ENCODE measurements at places on chromosomes 12 and 14. TPM values are rescaled to one million over a fixed set of nuclear protein-coding genes. Genes with fewer than 3 reads are reported as not detected.

GRCh38 chr14:24147761-24148428, 597 bp downstream of the RNF31 start:
- H3K27ac ChIP-seq: peak overlapping the region; percentile 85
- DNase-seq: no peak
- peaks cover 79% of the 10 kb centered on the region for H3K36me3 ChIP-seq
- peak overlapping the region; percentile 100 for H3K4me3 ChIP-seq
- H3K4me1 ChIP-seq: peaks cover 65% of the 10 kb centered on the region
- H3K27me3 ChIP-seq: no peaks in the 10 kb centered on the region

GRCh38 chr12:50246197-50246865, 37.0 kb downstream of the LIMA1 start:
- peaks cover 23% of the 10 kb centered on the region for H3K4me1 ChIP-seq
- peak overlapping the region; percentile 1 for H3K27ac ChIP-seq
- H3K36me3 ChIP-seq: peaks cover 4% of the 10 kb centered on the region
- DNase-seq: no peak

DNA sequence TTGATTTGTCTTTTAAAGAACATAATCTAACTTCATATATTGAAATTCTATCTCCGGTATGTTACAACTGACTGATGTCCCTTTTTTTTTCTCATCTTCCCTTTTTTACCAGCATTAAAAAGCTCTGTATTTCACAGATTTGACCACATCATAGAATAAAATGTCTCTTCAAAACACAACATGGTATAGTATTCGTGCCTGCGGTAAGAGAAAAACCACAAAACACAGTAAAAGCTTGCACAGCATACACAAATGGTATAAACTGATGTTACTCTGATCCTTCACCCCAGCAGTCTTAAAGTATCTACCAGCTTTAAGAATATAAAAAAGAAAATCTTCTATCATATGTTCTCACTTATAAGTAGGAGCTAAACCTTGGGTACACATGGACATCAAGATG, 83.4 kb downstream of the HECTD1 start:
- peak overlapping the region; percentile 15 for H3K4me3 ChIP-seq
- H3K27ac ChIP-seq: peak overlapping the region; percentile 51
- peaks cover 47% of the 10 kb centered on the region for H3K4me1 ChIP-seq
- H3K27me3 ChIP-seq: no peaks in the 10 kb centered on the region
- H3K36me3 ChIP-seq: peaks cover 58% of the 10 kb centered on the region

DNA sequence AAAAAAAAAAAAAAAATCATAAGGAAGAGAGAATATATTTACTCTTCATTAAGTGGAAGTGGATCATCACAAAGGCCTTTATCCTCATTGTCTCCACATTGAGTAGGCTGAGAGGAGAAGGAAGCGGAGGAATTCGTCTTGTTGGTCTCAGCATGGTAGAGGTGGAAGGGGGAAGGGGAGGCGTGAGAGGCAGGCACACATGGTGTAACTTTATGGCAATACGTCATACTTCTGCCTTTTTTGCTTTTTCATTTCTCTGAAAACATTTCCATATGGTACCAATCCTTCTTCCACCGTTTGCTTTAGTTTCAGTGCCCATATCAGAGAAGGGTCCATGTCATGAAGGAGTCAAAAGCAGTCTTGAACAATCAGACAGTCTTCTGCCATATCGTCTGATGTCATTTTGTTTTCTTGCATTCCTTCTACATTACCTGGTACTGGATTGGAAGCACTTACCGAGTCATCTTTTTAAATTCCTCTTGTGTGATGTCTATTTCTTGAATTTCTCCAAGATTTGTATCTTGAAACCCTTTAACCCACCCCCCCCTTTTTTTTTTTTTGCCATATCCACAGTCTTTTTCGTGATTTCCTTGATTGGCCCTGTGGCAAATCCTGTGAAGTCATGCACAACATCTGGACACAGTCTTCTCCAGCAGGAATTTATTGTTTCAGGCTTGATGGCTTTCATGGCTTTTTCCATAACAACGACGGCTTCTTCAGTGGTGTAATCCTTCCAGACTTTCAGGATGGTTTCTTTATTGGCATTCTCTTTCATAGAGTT, 8.9 kb downstream of the FUT8 start:
- no peak overlapping the region for H3K27ac ChIP-seq
- H3K27me3 ChIP-seq: no peaks in the 10 kb centered on the region
- H3K4me3 ChIP-seq: no peak overlapping the region

- H3K4me3 ChIP-seq: no peak overlapping the region
- DNase-seq: no peak
- no peaks in the 10 kb centered on the region for H3K4me1 ChIP-seq
- H3K36me3 ChIP-seq: peaks cover 15% of the 10 kb centered on the region
Measured at GRCh38 chr12:56413392-56413791, 35.8 kb downstream of the TIMELESS start.

DNA sequence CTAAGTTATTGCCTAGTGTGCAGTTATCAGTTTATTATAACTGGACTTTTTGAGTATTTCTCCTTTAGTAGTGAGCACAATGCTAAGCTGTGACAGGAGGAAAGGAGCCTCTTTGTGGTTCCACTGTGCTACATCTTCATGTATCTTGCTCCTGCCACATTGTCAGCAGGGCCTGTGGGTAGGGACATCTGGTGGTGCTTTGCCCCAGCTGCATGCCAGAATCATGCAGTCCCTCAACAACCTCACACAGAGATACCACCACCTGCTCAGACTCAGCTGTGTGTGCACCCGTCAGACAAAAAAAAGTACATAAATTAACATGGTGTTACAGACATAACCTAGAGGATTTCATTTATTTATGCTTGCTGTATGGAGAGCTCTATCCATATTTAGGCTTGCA, 51.1 kb downstream of the MIS18BP1 start:
- peaks cover 41% of the 10 kb centered on the region for H3K36me3 ChIP-seq
- no peak overlapping the region for H3K27ac ChIP-seq
- H3K4me1 ChIP-seq: peaks cover 6% of the 10 kb centered on the region
- no peak overlapping the region for H3K4me3 ChIP-seq
- DNase-seq: peak; percentile 16

GRCh38 chr12:106022568-106023012, 116.2 kb downstream of the NUAK1 start:
- no peaks in the 10 kb centered on the region for H3K36me3 ChIP-seq
- no peak for DNase-seq
- H3K27ac ChIP-seq: no peak overlapping the region
- H3K4me3 ChIP-seq: no peak overlapping the region

DNA sequence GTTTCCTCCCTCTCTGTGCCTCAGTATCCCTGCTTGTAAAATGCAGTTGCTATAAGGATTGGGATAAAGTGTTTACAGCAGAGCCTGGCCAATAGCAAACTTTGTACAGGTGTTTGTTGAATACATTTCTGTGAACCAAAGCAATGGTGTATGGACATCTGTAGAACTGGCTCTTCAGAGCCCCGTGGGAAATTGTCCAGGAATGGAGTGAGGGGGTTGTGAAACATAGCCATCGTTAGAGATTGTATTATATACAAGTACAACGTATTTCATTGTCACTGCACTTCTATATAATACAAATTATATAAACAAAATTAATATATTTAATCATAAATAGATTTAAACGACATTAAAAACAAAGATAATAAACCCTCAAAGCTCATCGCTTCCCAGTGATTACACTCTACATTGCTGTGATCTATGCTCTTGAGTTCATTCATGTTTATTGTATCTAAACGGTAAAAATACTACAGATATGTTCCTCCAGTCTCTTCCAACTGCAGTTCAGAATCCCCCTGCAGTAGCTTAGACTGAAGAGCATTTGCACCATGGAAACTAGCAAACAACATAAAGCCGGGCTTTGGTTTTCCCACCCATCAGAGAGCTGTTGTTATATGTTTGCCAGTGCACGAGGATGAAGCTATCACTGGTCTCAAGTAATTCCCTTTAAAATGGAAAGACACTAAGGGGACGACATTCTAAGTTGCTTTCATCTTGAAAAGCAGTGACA, 216.7 kb downstream of the TMEM132C start:
- H3K27ac ChIP-seq: no peak overlapping the region
- no peak overlapping the region for H3K4me3 ChIP-seq
- no peak for DNase-seq
- H3K4me1 ChIP-seq: no peaks in the 10 kb centered on the region

Gene NUAK1
- not detected for total RNA-seq

DNA sequence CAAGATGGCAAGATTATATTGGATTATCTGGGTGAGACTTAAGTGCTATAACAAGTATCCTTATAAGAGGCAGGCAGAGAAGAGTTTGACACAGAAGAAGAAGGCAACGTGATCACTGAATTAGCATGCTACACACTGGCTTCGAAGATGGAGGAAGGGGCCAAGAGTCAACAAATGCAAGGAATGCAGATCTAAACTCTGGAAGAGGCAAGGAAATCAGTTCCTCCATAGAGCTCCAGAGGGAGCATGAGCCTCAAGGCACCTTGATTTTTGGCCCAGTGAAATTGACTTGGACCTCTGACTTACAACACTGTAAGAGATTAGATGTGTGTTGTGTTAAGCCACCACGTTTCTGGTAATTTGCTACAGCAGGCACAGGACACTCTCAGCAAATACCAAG, 536.4 kb upstream of the SEL1L start:
- no peaks in the 10 kb centered on the region for H3K36me3 ChIP-seq
- H3K27ac ChIP-seq: no peak overlapping the region
- no peaks in the 10 kb centered on the region for H3K27me3 ChIP-seq
- no peak for DNase-seq

GRCh38 chr12:8771072-8771471, 51.3 kb upstream of the A2ML1 start:
- no peaks in the 10 kb centered on the region for H3K4me1 ChIP-seq
- H3K27ac ChIP-seq: no peak overlapping the region
- no peaks in the 10 kb centered on the region for H3K36me3 ChIP-seq
- DNase-seq: no peak
- no peak overlapping the region for H3K4me3 ChIP-seq
- H3K27me3 ChIP-seq: no peaks in the 10 kb centered on the region
